ENCODE measurements at places on chromosomes 4 and X. TPM values are rescaled to one million over a fixed set of nuclear protein-coding genes. Genes with fewer than 3 reads are reported as not detected.
A peak's percentile ranks its signal among the peaks of the same experiment; 100 is the strongest.

MAGEB5 gene
- not detected for total RNA-seq

BTC gene
- 1.4 TPM for total RNA-seq

DNA sequence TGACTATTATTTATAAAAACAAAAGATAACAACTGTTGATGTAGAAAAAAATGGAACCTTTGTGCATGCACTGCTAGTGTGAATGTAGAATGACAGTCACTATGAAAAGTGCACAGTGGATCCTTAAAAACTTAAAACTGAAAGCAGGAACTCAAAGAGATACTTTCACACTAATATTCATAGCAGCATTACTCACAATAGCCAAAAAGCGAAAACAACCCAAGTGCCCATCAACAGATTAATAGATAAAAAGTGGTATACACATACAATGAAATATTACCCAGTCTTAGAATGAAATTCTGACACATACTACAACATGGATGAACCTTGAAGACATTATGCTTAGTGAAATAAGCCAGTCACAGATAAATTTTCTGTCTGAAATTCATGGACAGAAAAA is 23.8 kb downstream of the CENPC start:
- ATAC-seq: no peak

JCHAIN gene
- total RNA-seq: 21.1 TPM

- ATAC-seq: no peak
Measured at GRCh38 chr4:1603413-1604135, 80.5 kb downstream of the FAM53A start.

DNA sequence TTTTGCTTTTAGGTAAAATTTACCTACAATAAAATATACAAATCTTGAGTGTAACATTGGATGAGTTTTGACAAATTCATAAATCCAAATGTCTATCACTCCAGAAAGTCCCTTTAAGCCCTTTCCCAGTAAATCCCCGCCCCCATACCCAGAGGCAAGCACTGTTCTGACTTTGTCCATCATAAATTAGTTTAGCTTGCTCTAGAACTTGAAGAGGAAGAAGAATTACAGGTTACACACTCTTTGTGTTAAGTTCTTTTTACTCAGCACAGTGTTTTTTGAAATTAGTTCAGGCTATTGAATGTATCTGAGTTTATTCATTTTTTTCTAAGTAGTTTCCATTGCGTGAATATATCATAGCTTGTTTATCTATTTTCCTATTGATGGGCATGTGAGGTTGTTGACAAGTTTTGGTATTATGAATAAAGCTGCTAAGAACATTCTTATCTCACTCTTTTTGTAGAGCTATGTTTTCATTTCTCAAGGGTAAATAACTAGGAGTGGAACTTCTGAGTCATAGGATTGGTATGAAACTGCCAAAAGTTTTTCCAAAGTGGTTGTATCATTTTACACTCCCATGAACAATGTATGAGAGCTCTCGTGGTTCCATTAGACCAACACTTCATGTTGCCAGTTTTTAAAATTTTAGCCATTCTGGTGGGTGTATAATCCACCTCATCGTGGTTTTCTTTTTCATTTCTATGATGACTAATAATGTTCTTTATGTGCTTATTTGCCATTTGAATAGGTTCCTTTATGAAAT is 22.4 kb upstream of the HPSE start:
- peak; percentile 71 for ATAC-seq

- no peak for ATAC-seq
Measured at GRCh38 chrX:317424-318067, 1.1 kb downstream of the GTPBP6 start.

GLRA3 gene
- not detected for total RNA-seq

GRCh38 chrX:346034-346813 is 27.6 kb upstream of the GTPBP6 start:
- peak; percentile 14 for ATAC-seq

DNA sequence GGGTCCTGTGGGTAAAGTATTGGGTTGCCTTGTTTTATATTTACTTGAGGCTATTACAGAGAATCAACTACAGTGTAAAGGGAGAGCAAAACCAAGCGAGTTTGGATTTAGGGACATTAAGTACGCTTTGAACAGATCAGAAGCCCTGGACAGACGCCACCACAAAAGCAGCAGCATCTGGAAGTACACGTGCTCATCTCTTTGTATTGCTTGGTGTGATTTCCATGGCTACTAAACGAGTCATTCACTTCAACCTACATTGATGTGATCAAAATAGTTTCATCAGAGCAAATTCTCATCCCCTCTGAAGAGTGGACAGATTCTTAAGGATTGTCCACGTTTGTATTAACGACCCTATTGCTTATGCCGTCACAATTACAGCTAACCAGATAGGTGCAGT is 85.1 kb downstream of the SORBS2 start:
- ATAC-seq: no peak

ZNF185 gene
- 341 TPM for total RNA-seq

OTUD6A gene
- total RNA-seq: not detected

LAMP2 gene
- 131 TPM for total RNA-seq

GRCh38 chr4:74473155-74473811 is 28.3 kb downstream of the AREG start:
- peak; percentile 82 for ATAC-seq

FAM156A gene
- 6.8 TPM for total RNA-seq

GRCh38 chr4:121181493-121181892 is 17.4 kb upstream of the TNIP3 start:
- ATAC-seq: no peak

- ATAC-seq: no peak
Measured at GRCh38 chrX:29690061-29690460, 525.3 kb upstream of the MAGEB2 start.

CPZ gene
- total RNA-seq: 0.80 TPM

MCF2 gene
- not detected for total RNA-seq

- no peak for ATAC-seq
Measured at GRCh38 chr4:148850257-148850995, 408.2 kb upstream of the NR3C2 start.

- no peak for ATAC-seq
Measured at GRCh38 chr4:39066371-39066770, 4.3 kb downstream of the KLHL5 start.

- no peak for ATAC-seq
Measured at GRCh38 chrX:148070504-148070877, 89.4 kb downstream of the FMR1NB start.

GRCh38 chr4:81870275-81870674 is 398.6 kb upstream of the RASGEF1B start:
- ATAC-seq: no peak

- peak; percentile 56 for ATAC-seq
Measured at GRCh38 chr4:47686294-47686872, 151.5 kb downstream of the CORIN start.

POU3F4 gene
- total RNA-seq: not detected

PRR32 gene
- not detected for total RNA-seq

ARMCX4 gene
- total RNA-seq: 3.1 TPM

GRCh38 chrX:81301877-81302276 is 100.0 kb downstream of the SH3BGRL start:
- no peak for ATAC-seq
